Fibroblast of lung (primary cell): ENCODE measurements at places on chromosomes 2 and 18. TPM values are rescaled to one million over a fixed set of nuclear protein-coding genes. Genes with fewer than 3 reads are reported as not detected.

Gene RTP5
- not detected in 2 replicates for total RNA-seq

Gene SKOR2
- total RNA-seq, result not detected in 2 replicates

Gene DRC1
- under 0.01 and 0.26 TPM in 2 replicates for total RNA-seq

Gene FOSL2
- total RNA-seq, result 68.6 and 83.6 TPM in 2 replicates

Gene ABCB11
- total RNA-seq, result not detected in 2 replicates

Gene FEV
- total RNA-seq, result not detected in 2 replicates

Gene EDAR
- total RNA-seq, result not detected in 2 replicates

Gene C1QL2
- not detected in 2 replicates for total RNA-seq

Gene TFPI
- 111 and 117 TPM in 2 replicates for total RNA-seq

Gene ANKRD53
- 0.26 and 1.3 TPM in 2 replicates for total RNA-seq

Gene SERPINB13
- total RNA-seq, result not detected in 2 replicates

Gene FAM124B
- not detected in 2 replicates for total RNA-seq
